T-helper 17 cell (primary cell): ENCODE measurements at places on chromosomes 3 and 15. TPM values are rescaled to one million over a fixed set of nuclear protein-coding genes. Genes with fewer than 3 reads are reported as not detected.

MYRIP gene
- not detected for total RNA-seq

BFSP2 gene
- 1.5 TPM for total RNA-seq

INKA1 gene
- 5.2 TPM for total RNA-seq

IMPG2 gene
- 0.47 TPM for total RNA-seq

GP9 gene
- total RNA-seq, result 68.5 TPM

COL7A1 gene
- 0.73 TPM for total RNA-seq

MUC20 gene
- 13.2 TPM for total RNA-seq

IL17RD gene
- not detected for total RNA-seq

GPR160 gene
- total RNA-seq, result 4.5 TPM

LIPH gene
- 1.7 TPM for total RNA-seq

XCR1 gene
- total RNA-seq, result 0.08 TPM

GP5 gene
- total RNA-seq, result 6.1 TPM

DNA sequence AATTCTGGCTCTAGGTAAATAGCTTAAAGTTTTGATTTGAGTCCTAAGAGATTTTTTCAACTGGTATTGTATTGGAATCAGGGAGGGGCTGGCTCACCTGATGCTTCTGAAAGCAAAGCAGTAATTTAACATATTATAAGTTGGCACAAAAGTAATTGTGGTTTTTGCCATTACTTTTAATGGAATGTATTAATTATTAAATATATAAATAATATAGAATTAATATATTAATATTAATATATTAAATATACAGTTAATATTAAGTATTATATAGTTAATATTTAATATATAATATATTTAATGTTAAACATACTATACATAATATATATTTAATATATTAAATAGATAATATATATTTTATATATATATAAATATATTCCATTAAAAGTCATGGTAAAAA, 10.4 kb downstream of the RSRC1 start:
- no peak for DNase-seq

- no peak for DNase-seq
Measured at GRCh38 chr15:41885841-41886240, 8.0 kb downstream of the SPTBN5 start.

DNA sequence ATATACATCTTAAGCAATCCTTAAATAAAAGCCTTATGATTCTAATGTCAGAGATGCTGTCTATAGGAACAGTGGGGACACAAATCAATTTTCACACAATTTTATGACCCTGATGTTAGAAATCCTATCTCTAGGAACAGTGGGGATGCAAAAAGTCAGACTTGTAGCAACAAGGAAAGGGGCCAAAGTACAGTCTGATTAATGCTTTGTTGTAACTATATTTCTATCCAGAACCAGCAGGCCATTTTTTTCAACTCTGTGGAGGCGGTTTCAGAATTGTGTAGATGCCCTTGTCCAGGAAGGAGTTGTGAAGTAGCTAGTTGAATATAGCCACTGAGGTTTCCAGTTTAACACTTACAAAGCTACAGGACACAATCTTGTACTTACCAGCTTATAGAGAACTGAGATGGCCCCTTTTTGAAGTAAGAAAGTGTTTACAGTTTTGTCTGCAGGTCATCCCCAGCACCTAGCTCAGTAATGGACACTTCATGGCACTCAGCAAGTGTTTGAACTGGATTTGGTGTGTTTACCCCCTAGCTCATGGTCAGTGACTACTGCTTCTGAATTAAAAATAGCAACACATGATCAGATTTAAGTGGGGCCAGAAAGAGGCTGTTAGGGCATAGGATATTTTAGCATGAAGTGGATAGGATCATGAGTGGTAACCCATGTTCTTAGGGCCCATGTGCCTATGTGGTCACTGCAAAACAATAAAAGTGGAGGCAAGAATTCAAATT, 54.3 kb downstream of the RAB7A start:
- no peak for DNase-seq

DNA sequence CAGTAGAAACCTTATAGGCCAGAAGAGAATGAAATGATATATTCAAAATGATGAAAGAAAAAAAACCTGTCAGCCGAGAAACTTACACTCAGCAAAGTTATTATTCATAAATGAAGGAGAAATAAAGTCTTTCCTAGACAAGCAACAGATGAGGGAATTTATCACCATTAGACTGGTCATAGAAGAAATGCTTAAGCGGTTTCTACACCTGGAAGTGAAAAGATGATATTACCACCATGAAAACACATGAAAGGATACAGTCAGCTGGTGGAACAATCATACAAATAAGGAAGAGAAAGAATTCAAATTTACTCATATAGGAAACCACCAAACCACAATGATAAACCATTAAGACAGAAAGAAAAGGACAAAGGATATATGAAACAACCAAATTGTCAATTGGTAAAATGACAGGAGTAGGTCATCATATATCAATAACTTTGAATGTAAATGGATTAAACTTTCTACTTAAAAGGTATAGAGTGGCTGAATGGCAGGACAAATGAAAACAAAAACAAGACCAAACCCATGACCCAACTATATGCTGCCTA, 29.9 kb upstream of the PRR23C start:
- DNase-seq, result no peak

GRCh38 chr3:59268170-59268569, 218.3 kb upstream of the CFAP20DC start:
- no peak for DNase-seq

DNA sequence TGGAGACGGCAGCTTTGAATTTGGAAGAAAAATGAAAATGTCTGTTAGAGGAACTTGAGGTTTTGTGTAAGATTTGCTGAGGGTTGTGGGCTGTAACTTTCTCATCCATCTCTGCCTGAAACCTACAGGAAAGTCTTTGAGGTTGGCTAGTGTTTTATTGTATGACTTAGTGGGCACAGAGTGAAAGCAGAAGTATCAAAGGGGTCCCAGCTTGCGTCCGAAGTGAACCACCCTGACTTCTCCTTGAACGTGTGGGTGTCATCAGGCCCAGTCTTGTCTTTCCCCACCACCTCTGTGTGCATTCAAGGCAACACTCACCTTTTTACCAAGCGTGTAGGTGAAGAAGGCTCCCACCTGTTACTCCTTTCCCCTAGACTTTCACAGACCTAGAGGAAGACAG, 682.1 kb upstream of the CFAP20DC start:
- no peak for DNase-seq

DNA sequence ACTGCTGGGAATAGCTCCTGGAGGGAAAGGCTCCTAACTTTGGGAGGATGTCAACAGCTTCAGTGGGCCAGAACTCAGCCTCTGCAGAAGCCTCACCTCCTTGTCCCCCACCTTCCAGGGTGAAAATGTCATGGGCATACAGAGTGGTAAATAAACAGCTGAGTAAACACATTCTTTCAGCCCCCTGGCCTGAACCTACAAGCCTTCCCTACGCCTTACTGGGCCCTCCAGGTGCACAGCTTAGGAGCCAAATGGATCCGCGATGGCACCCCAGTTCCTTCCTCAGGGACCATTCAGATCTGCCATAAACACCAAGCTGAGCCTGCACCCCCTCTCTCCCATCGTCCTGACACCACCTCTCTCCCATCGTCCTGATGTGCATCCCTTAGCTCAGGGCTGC, 126.2 kb upstream of the IGF1R start:
- DNase-seq, result no peak

- no peak for DNase-seq
Measured at GRCh38 chr15:70519004-70519365, 244.4 kb downstream of the UACA start.

DNA sequence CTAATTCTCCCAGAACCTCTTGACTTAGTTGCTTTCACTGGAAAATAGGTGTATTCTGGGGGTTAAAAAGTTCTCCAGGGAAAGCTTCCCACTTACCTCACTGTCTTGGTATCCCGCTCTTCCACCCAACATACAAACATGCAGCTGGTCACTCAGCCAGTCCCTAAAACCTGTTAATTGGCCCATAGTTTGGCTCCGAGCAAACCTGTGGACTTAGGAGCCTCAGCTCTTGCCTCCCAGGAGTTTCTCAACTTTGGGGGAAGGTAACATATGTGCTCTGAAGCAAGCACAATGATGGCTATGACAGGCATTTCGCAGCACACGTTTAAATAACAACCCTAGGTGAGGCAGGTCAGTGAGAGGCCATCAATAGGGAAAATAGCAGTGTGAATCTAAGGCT, 25.8 kb upstream of the LRRFIP2 start:
- DNase-seq, result no peak

DNA sequence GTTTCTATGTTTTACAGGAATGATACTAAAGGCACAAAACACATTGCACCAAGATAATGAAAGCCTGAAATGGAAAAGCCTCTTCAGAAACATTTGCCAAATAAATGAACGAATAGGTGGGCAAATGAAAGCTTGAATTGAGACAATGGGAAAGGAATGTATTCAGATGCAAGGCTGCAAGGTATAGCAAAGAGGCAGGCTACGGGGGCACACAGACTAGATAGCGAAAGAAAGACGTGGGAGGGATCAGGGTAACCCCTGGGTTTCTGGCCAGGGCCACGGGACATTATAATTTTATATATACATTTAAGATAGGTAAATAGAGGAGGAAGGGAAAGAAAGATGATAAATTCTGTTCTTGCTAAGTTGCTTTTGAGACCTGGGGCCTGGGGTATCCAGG, 95.9 kb upstream of the NLGN1 start:
- no peak for DNase-seq

- no peak for DNase-seq
Measured at GRCh38 chr3:24310887-24311286, 183.8 kb downstream of the THRB start.

DNA sequence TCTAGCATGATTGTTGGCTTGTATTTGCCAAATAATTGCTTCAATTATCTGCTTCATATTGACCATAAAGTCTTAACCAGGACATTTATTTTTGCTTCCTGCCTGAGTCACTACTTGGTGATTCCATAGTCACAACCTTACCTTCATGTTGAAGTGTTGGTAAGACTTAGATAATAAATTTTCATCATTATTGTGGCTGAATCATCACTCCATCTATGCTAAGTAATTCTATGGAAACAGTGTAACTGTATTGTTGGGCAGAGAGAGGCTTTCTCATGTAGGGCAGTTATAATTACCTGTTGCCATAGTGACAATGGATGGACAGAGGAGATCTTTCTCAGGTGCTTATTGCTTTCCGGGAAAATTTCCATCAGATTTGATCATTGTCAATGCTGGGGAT, 330.7 kb upstream of the LRRC3B start:
- DNase-seq, result no peak

DNA sequence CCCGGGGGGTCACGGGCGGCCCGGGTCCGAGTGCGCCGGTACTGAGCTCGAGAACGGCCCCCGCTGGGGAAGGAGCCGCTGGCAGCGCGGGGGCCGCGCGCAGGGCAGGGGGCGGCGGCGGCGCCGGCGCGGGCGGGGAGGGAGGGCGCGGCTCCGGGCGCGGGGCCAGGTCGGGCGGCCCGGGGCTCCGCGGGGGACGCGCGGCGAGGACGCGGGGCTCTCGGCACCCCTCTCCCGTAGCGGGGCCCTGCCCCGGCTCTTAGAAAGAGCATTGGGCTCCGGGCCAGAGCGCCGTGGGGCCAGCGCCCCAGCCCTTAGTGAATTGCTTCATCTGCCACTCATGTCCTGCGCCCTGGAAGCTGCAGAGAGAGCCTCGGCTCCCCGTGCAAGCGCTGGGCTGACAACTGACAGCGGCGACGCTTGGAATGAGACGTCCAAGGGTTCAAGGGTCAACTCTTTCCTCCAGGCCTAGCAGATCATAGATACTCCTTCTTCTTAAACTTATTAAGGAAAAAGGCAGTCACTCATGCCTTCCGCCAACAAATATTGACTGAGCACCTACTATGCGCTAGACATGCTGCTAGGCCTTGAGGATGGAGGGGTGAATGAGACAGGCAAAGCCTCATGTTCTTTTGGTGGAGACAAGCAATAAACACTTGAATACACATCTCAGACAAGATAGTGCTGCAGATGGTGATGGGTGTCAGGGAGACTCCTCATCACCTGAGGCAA, 140.8 kb downstream of the SMAD6 start:
- no peak for DNase-seq

GRCh38 chr3:8723612-8724011, 10.0 kb upstream of the CAV3 start:
- DNase-seq, result no peak

GRCh38 chr15:81160312-81161159, 26.5 kb downstream of the CFAP161 start:
- DNase-seq, result no peak

GRCh38 chr3:87101861-87102625, 111.1 kb upstream of the VGLL3 start:
- no peak for DNase-seq

- DNase-seq, result no peak
Measured at GRCh38 chr3:79477242-79477641, 290.6 kb downstream of the ROBO1 start.

DNA sequence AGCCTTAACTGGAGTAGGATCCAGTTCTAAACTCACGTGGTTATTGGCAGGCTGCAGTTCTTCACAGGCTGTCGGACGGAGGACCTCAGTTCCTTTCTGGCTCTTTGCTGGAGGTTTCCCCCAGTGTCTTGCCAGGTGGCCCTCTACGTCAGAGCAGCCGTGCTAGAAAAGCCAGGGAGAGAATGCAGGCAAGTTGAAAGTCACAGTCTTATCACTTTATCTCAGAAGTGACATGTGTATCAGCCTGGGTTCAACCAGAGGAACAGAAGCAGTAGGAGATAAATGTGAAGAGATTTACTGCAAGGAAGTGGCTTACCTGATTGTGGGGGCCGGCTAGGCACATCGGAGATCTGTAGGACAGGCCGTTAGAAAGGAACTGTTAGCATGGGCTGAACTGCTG, 125.3 kb upstream of the BNIP2 start:
- DNase-seq, result no peak

GRCh38 chr15:69606921-69607500, 154.4 kb downstream of the RPLP1 start:
- DNase-seq, result no peak

- DNase-seq, result no peak
Measured at GRCh38 chr15:64877435-64877834, 34.3 kb upstream of the ANKDD1A start.

DNA sequence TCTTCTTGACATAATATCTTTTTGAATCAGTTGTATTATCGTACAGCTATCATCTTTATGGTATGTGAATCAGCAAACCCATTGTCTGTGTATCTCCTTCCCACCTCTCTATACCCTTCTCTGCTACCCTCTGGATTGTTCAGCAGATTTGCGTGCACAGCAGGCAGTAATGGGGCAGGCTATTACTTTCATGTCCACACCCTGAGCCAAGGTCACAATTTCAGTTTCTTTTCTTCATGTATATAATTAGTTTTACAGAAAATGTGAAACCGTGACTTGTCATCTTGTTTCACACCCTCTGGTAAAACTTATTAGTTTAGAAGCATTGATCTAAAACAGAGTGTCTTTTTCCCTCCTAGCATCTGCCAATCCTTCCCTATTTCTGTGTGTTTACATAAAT, 770.4 kb upstream of the SEMA6D start:
- no peak for DNase-seq

GRCh38 chr3:129723558-129724324, 117.3 kb upstream of the PLXND1 start:
- no peak for DNase-seq
